ENCODE measurements at places on chromosomes 4 and X.

- no peak for DNase-seq
- H3K36me3 ChIP-seq = no peaks in the 10 kb centered on the region
- H3K4me1 ChIP-seq = no peaks in the 10 kb centered on the region
- no peaks in the 10 kb centered on the region for H3K27me3 ChIP-seq
Observed at GRCh38 chrX:17842769-17843525, 18.2 kb downstream of the RAI2 start.

DNA sequence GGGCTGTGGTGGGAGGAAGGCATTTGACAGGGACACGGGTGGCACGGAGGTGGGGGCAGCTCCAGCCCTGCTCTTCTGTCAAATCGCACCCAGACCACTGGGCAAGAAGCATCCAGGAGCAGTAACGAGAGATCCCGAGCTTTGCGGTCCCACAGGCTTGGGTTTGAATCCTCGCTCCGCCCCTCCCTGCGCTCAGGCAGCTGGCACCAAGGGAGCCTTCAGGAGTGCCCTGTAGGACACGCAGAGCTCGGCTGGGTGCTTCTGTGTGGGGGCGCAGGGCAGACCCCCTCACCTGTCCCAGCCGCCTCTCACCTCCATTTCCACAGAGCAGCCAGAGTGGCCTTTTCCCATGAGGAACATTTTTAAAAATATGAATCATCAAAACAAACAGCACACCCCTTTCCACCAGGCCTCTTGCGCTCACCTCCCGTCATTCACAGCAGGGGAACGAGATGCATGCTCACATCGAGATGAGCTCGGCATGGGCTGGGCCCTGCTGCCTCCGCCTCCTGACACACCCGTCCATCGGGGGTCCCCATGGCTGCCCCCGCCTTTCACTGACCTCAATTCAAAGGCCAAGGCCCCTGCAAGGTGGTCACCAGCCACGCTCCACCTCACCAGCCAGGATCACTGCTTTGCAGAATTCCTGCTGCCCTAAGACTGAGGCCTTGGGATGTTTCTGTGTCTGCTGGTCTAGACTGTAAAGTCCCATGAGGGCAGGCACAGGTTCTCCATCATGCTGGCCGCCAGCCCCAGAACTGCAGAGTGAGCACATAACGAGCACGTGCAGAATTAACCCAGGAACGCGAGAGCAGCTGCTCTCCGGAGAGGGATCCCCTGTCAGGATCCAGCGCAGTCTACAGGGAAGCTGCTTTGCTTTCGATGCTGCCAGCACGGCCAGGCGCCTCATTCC is 52.7 kb downstream of the ACOX3 start:
- no peak overlapping the region for H3K4me3 ChIP-seq
- H3K27me3 ChIP-seq = no peaks in the 10 kb centered on the region

GRCh38 chr4:27595571-27596360 is 735.1 kb downstream of the STIM2 start:
- no peaks in the 10 kb centered on the region for H3K36me3 ChIP-seq
- no peaks in the 10 kb centered on the region for H3K27me3 ChIP-seq
- no peaks in the 10 kb centered on the region for H3K4me1 ChIP-seq
- no peak overlapping the region for H3K27ac ChIP-seq

- H3K4me1 ChIP-seq = no peaks in the 10 kb centered on the region
- no peak for DNase-seq
- H3K4me3 ChIP-seq = no peak overlapping the region
- H3K27me3 ChIP-seq = no peaks in the 10 kb centered on the region
- H3K36me3 ChIP-seq = peaks cover 10% of the 10 kb centered on the region
Observed at GRCh38 chr4:7766661-7767345, 172.9 kb downstream of the AFAP1 start.

- H3K4me1 ChIP-seq = no peaks in the 10 kb centered on the region
- no peak for DNase-seq
- H3K4me3 ChIP-seq = no peak overlapping the region
- no peaks in the 10 kb centered on the region for H3K36me3 ChIP-seq
Observed at GRCh38 chrX:48579259-48579658, 5.0 kb downstream of the RBM3 start.

- no peak overlapping the region for H3K27ac ChIP-seq
- H3K27me3 ChIP-seq = no peaks in the 10 kb centered on the region
- no peak for DNase-seq
Observed at GRCh38 chr4:141126769-141127168, 6.5 kb downstream of the RNF150 start.

Measured in colonic mucosa (tissue), 4 donors.